ACHN (cell line): ENCODE measurements at places on chromosomes 11 and 22.
A peak's percentile ranks its signal among the peaks of the same experiment; 100 is the strongest.

DNA sequence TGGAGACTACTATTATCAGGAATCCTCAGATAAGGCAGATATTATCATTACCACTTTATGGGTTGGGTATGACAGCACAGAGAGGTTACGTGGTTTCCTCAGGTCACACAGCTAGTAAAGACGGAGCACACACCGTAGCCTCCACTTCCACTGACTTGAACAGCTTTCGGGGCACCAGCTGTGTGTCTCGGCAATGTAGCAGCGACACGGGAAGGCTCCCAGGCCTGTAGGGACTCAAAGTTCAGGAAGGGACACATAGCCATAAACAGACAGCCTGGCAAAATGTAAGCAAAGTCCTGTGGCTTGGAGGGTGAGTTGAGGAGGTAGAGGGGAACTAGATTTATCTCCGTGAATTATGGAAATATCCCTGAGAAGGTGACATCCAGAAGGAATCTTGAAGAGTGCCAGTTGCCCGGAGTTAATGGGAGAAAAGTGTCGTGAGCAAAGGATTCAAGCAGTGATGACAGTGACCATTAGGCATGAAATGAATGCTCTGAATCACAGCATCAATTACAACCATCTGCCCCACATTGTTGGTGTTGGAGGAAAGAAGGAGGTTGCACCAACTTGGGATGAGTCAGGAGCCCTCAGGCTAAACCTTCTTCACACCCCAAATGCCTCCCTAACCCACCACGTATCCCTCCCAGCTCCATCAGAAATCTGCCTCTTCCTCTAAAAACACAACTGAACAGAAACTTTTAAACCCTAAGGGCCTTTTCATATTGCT, 106.7 kb upstream of the ASPHD2 start:
- peak; percentile 87 for DNase-seq

GRCh38 chr11:19389787-19390303, 149.1 kb upstream of the E2F8 start:
- no peak for DNase-seq

DNA sequence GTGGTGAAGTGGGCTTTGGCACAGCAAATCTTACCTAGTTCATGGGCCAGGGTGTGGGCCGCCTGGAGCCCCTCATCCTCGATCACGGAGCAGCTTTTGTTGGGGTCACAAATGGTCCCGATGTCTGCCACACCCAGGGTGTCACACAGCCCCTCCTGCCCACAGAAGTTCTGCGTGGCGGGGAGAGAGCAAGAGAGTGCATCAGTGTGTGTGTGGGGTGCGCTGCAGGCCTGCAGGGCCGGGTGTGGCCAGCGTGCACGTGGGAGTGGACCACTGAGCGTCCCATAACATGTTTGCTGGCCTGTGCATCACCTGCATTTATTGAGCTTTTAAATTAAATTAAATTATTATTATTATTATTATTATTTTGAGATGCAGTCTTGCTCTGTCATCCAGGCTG, 11.5 kb downstream of the ADAMTS8 start:
- DNase-seq, result no peak

DNA sequence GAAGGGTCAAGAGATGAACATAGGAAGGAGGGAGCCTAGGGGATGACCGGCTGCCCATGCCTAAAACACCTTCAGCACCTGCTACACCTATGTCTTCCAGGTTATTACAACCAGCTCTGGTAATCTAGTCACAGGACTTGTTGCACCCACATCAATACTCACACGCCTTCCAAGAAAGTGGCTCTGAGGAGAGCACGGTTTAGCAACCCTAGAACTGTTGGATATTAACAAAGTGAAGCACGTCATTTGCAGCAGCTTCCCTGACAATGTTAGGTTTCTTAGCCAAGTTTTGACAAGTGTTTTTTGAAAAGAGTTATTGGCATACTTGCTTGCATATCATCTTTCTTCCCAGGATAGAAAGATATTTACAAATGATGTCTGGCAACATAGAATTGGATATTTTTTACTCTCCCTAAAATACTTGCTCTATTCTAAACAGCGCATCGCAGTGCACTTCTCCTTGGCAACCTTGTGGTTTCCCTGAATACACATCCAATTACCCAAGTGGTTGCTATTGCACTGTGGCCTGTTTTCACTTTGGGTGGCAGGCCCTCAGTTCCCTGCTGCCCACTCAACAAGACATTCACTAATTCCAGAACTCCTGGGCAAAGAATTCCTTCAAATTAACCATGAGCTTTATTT, 94.3 kb upstream of the ARHGAP42 start:
- DNase-seq, result no peak

DNA sequence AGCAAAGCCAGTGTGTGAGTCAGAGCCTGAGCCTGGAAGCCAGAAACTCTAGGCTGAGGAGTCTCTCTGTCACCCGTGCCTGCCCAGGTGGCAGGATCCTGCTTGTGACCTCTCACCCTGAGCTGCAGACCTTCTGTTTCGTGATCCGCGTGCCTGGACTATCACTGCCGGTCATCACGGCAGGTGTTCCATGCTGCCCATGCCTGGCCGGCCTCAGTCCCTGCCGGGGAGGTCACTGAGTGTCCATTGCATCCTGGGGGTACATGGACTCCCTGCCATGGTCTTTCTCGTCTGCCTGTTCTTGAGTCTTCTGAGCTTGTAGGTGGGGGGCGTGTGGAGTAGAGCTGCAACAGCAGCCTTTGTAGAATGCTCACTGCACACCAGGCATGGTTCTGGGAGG, 1032.4 kb downstream of the TBC1D22A start:
- DNase-seq, result no peak

GRCh38 chr11:60128376-60128775, 39.9 kb downstream of the MS4A2 start:
- DNase-seq, result no peak

GRCh38 chr11:79493555-79494171, 52.8 kb upstream of the TENM4 start:
- peak; percentile 72 for DNase-seq
